ENCODE measurements at places on chromosomes 3 and 15. TPM values are rescaled to one million over a fixed set of nuclear protein-coding genes. Genes with fewer than 3 reads are reported as not detected.

GRCh38 chr15:74845581-74845980, 2.6 kb upstream of the ULK3 start:
- no peaks in the 10 kb centered on the region for H3K27me3 ChIP-seq
- no peak overlapping the region for H3K4me3 ChIP-seq
- peaks cover 19% of the 10 kb centered on the region for H3K4me1 ChIP-seq
- peaks cover 30% of the 10 kb centered on the region for H3K36me3 ChIP-seq

Gene TLNRD1
- total RNA-seq: 51.1 TPM

- no peak overlapping the region for H3K27ac ChIP-seq
- no peaks in the 10 kb centered on the region for H3K36me3 ChIP-seq
- no peak overlapping the region for H3K4me3 ChIP-seq
- peaks cover 3% of the 10 kb centered on the region for H3K4me1 ChIP-seq
- DNase-seq: no peak
These were observed 32.2 kb upstream of the SEC13 start for GRCh38 chr3:10353160-10353559.

- no peak overlapping the region for H3K4me3 ChIP-seq
- H3K4me1 ChIP-seq: no peaks in the 10 kb centered on the region
- no peaks in the 10 kb centered on the region for H3K27me3 ChIP-seq
- H3K36me3 ChIP-seq: no peaks in the 10 kb centered on the region
- no peak overlapping the region for H3K27ac ChIP-seq
These were observed 23.0 kb downstream of the BUB1B start for GRCh38 chr15:40183636-40184463.

GRCh38 chr15:95742836-95743235, 587.7 kb upstream of the NR2F2 start:
- no peaks in the 10 kb centered on the region for H3K4me1 ChIP-seq
- H3K27me3 ChIP-seq: no peaks in the 10 kb centered on the region
- DNase-seq: no peak
- no peak overlapping the region for H3K4me3 ChIP-seq

Gene SPESP1
- total RNA-seq: 2.7 TPM

DNA sequence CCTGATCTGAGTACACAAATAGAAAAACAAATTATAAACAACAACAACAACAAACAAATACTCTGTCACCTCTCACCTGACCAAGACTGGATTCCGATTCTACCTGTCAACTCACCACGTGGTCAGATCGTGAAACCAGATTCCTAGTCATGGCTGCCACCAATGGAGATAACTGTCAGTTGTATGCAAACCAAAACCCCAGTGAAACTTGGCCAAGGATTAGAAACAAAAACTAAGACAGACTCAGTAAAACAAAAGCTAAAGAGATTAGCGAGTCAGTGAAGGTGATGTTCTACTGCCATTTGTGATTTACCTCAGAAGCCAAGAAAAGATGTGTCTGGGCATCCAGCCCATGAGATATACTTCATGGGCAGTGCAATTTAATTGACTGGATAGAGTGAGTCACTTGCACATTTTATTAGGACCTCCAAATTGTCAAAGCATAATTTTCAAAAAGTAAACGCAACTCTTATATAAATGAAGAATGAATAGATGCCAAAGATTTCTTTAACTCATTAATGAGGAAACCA, 31.1 kb downstream of the PHLDB2 start:
- no peak for DNase-seq
- H3K36me3 ChIP-seq: peaks cover 2% of the 10 kb centered on the region
- H3K27ac ChIP-seq: no peak overlapping the region
- no peaks in the 10 kb centered on the region for H3K27me3 ChIP-seq
- no peak overlapping the region for H3K4me3 ChIP-seq

Gene LTK
- 0.81 TPM for total RNA-seq

Gene AADACL2
- total RNA-seq: not detected

- H3K27me3 ChIP-seq: no peaks in the 10 kb centered on the region
- peaks cover 46% of the 10 kb centered on the region for H3K4me1 ChIP-seq
- peak overlapping the region; percentile 49 for H3K4me3 ChIP-seq
- H3K27ac ChIP-seq: peak overlapping the region; percentile 48
These were observed 31.1 kb downstream of the CYFIP1 start for GRCh38 chr15:22949074-22949547.

GRCh38 chr3:184085389-184085852, 11.4 kb upstream of the HTR3E start:
- H3K36me3 ChIP-seq: no peaks in the 10 kb centered on the region
- H3K27ac ChIP-seq: no peak overlapping the region
- H3K4me3 ChIP-seq: no peak overlapping the region
- no peaks in the 10 kb centered on the region for H3K27me3 ChIP-seq
- no peak for DNase-seq
- H3K4me1 ChIP-seq: no peaks in the 10 kb centered on the region

DNA sequence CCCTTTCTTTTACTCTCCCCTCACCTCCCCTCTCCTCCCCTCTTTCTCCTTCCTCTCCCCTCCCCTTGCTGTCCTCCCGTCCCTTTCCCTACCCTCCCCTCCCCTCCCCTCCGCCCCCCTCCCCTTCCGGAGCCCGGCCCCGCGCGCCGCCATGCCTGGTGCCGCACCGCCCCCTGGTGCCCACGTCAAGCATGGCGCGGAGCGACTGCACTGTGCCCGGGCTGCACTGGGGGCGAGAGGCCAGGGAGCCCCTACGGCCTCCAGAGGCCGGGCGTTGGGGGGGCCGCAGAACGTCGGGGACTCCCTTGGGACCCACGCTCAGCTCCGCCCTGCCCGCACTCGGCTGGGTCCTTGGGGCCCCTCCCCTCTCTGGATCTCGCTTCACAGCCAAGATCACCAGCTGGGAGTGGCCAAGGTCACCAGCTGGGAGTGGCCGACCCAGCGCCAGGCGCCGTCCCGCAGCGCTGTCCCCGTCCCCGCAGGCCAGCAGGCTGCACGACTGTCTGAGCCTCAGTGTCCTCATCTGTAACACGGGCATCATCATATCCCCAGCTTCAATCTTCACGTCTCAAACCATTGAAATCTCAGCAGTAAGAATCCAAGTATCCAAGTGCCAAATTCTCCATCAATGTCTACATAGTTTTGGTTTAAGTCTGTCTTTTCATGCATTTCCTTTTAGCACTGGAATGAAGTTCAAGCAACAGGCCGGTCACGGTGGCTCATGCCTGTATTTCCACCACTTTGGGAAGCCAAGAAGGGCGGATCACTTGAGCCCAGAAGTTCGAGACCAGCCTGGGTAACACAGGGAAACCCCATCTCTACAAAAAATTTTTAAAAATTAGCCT, 42.5 kb downstream of the TPRA1 start:
- H3K27me3 ChIP-seq: no peaks in the 10 kb centered on the region
- no peak for DNase-seq
- peaks cover 16% of the 10 kb centered on the region for H3K4me1 ChIP-seq
- H3K27ac ChIP-seq: peak overlapping the region; percentile 20

- H3K27me3 ChIP-seq: no peaks in the 10 kb centered on the region
- no peak for DNase-seq
- no peak overlapping the region for H3K27ac ChIP-seq
These were observed 506.5 kb upstream of the TBL1XR1 start for GRCh38 chr3:177703788-177704187.

DNA sequence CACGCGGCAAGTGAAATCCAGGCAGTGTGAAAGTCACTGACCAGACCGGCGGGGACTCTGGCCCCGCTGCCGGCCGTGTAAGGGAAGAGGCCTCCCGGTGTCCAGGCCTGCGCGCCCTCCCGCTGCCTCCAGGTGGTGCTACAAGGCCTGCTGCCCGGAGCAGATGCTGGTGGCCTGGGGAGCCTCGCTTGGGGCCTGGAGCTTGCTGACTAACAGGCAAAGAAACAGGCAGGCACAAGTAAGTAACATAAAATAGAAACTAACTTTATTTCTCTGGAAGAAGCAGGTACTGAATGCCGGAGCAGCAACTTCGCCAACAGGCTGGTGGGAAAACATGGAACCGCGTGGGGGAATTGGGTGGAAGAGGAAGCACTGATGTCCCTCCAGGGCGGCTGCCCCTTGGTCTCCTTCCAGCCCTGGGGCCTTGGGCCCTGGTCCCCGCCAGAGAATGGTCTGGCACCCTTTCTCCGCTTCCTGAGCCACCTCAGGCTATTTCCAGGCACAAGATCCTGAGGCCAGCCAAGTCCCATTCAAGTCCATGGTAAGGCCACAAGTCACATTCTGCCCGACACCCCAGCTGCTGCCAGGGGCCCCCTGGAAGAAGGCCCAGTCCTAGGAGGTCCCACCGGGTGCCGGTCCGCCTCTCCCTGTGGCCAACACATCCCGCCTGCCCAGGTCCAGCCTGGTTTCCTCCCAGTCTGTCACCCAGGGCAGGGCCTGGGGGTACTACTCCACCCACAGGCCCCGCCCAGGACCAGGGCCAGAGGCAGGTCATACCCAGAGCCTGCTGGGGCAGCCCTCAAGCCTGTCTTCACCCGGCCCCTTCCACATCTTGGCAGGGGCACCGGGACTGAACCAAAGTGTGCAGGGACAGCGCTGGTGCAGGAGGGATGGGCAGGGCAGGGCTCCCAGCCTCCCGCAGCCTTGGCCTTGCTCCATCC, 45.0 kb downstream of the TNK2 start:
- peaks cover 21% of the 10 kb centered on the region for H3K36me3 ChIP-seq
- DNase-seq: peak; percentile 72
- peak overlapping the region; percentile 77 for H3K27ac ChIP-seq
- peak overlapping the region; percentile 21 for H3K4me3 ChIP-seq
- peaks cover 17% of the 10 kb centered on the region for H3K4me1 ChIP-seq

Gene KLHDC8B
- total RNA-seq: 29.8 TPM

- H3K27me3 ChIP-seq: no peaks in the 10 kb centered on the region
- peaks cover 22% of the 10 kb centered on the region for H3K4me1 ChIP-seq
- DNase-seq: no peak
- H3K36me3 ChIP-seq: no peaks in the 10 kb centered on the region
- no peak overlapping the region for H3K4me3 ChIP-seq
- no peak overlapping the region for H3K27ac ChIP-seq
These were observed 8.5 kb downstream of the BAHD1 start for GRCh38 chr15:40449275-40449674.

Gene SOX14
- total RNA-seq: not detected

Gene IL5RA
- total RNA-seq: not detected

Gene MEX3B
- 0.68 TPM for total RNA-seq

GRCh38 chr3:80770106-80771074, 991.1 kb downstream of the GBE1 start:
- no peaks in the 10 kb centered on the region for H3K36me3 ChIP-seq
- no peak overlapping the region for H3K4me3 ChIP-seq
- H3K27me3 ChIP-seq: no peaks in the 10 kb centered on the region
- no peak for DNase-seq

- H3K36me3 ChIP-seq: no peaks in the 10 kb centered on the region
- no peaks in the 10 kb centered on the region for H3K27me3 ChIP-seq
- no peak overlapping the region for H3K4me3 ChIP-seq
- no peaks in the 10 kb centered on the region for H3K4me1 ChIP-seq
- DNase-seq: no peak
These were observed 45.8 kb downstream of the ALDH1A2 start for GRCh38 chr15:58019503-58020376.

- no peak overlapping the region for H3K4me3 ChIP-seq
- H3K4me1 ChIP-seq: peaks cover 8% of the 10 kb centered on the region
- no peak overlapping the region for H3K27ac ChIP-seq
- DNase-seq: no peak
These were observed 6.9 kb downstream of the HEXA start for GRCh38 chr15:72368899-72369298.

Gene COL7A1
- 26.7 TPM for total RNA-seq

- no peak overlapping the region for H3K27ac ChIP-seq
- H3K4me3 ChIP-seq: no peak overlapping the region
- DNase-seq: no peak
- no peaks in the 10 kb centered on the region for H3K4me1 ChIP-seq
These were observed 129.4 kb downstream of the FBN1 start for GRCh38 chr15:48516121-48516520.
